ENCODE measurements at places on chromosomes 5 and 9.

- no peak for DNase-seq
Observed at GRCh38 chr9:77475641-77476473, 172.3 kb downstream of the GNA14 start.

DNA sequence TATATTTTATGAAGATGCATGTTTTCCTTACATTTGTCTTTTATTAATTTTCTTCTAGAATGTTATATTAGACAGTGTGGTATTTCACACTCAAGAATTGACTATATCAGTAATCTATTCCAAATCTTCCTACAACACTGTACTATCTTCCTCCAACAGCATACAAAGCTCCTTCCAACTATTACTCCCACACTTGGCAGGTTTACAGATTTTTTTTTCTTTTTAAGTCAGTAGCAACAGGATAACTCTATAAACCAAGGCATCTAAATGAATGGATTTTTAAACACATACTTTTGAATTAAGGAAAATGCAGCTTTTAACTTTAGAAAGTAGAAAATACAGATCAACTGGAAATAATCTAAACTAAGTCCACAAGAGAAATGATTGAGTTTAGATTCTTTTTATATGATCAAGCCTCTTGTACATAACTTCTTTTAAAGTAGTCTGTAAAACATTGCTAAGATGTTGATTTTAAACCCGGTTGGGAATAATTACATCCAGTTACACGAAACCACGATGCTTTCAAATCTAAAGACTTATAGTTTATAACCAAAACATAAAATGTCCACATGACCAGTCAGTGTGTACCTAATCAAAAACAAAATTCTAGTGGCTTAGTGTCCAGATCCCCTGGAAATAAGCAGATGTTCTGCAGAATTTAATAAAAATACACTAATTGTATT lies 281.6 kb downstream of the ADAMTS6 start:
- DNase-seq, result no peak

DNA sequence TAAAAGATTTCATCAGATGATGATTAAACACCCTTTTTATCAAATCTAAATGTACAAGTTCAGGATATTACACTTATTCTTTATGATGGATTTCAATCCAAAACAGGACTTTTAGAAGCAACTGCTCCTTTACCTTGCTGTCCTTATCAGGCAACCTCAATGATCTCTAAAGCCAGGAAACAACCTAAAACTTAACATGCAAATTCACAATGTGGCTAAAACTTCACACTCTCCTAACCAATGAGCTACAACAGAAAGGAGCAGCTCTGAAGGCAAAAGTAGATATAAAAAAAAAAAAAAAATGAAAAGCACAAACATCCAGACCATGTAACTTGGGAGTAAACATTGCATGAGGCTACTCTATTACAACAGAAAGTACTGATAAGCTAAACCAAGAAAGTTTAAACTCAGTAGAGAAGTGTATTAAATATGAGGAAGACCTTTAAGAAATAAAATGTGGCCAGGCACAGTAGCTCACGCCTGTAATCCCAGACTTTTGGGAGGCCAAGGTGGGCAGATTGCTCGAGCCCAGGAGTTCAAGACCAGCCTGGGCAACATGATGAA lies 22.9 kb downstream of the SLC25A51 start:
- no peak for DNase-seq

- DNase-seq, result no peak
Observed at GRCh38 chr5:6356578-6357164, 21.7 kb downstream of the MED10 start.

- DNase-seq, result no peak
Observed at GRCh38 chr5:157864067-157864466, 5.1 kb upstream of the CLINT1 start.

All from midbrain (tissue), 1 donor.